CD8-positive, alpha-beta T cell (primary cell): ENCODE measurements at places on chromosomes 13 and 19.
A peak's percentile ranks its signal among the peaks of the same experiment; 100 is the strongest.

GRCh38 chr19:10316229-10317044 lies 622 bp upstream of the FDX2 start:
- no peak for DNase-seq

- no peak for DNase-seq
These were observed 251.4 kb downstream of the VWA8 start for GRCh38 chr13:41709511-41709910.

GRCh38 chr13:22690756-22691155 lies 490.0 kb upstream of the SGCG start:
- DNase-seq = no peak

DNA sequence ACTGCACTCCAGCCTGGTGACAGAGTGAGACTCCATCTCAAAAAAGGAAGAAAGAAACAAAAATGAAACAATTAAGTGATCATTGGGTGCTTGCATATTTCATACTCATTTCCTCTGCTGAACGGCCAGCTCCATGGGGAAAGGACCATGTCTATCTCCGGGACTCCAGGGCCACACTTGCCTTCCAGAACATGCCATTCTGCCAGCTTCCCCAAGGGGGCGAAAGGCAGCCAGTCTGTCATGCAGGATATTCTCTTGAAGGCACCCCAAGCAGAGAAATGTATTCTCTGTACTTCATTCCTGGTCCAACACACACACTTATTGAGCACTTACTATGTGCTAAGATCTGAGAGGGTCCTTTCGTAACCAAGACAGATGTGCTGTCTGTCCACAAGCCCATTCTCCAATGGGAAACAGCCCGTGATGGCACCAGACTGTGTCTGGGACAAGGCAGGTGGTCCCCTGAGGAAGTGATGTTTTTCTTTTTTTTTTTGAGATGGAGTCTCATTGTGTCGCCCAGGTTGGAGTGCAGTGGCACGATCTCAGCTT lies 10.2 kb upstream of the CARM1 start:
- peak; percentile 27 for DNase-seq

DNA sequence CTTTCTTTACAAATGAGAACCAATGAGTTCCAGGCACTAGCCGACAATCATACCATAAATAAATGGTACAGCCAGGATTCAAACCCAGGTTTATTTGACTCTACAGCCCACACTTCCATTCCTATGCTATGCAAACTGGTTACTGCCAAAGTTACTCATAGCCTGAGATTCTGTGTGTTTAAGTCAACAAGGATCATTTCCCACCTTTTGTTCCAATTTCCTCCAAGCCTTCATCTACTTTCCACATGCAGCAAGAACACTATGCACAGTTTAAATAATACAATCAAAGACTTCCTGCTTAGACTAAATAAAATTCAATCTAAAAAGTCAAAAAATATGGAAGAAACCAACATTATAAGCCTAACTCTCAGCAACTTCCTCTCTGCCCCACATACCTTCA lies 59.2 kb upstream of the KLF12 start:
- DNase-seq = no peak

DNA sequence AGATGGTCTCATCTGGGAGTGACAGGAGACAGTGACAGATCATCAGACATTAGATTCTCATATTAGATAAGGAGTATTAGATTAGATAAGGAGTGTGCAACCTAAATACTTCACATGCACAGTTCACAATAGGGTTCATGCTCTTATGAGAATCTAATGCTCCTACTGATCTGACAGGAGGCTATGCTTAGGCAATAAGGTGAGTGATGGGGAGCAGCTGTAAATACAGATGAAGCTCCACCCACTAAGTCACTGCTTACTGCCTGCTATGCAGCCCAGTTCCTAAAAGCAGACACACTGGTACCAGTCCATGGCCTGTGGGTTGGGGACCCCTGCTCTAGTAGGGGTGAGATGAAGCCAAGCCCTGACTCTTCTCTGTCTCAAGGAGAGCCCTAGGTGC lies 10.0 kb upstream of the IGFL3 start:
- no peak for DNase-seq

DNA sequence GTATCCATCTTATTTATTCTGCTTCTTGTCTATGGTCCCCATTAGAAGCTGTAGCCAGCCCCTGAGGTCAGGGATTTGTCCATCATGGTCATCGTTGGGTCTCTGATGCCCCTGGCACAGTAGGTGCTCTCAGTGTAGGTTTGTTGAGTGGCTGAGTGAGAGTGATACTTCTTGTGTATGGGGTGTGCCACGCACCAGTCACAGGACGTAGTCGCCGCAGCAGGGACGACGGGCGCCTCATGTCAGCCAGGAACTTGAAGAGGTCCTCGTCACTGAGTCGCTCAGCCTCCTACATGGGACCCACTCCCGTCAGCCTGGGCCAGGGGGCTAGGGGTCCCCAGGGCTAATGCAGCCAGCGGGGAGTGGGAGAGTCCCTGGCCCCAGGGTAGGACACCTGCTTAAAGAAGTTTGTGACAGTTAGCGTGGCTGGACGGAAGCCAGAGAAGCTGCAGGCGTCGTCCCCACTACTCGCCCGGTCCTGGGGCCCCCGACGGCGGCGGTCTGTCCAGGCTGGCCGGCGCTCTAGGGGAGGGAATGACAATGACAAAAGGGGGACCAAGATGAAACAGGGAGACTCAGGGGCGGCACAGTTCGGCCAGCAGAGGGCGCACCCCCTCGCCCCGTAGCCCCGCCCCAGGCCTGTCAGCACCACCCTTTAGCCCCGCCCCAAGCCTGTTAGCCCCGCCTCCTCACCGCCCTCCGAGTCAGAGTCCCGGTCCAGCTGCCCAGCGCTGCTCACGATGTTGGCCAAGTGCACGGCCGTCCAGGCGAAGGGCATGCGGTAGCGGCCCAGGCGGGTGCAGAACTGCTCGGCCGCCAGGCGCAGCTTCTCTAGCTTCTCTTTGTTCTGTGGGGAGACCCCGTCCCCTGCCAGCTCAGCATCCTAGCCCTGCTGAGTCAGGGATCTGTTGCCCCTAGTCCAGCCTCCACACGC lies 3.7 kb downstream of the ANGPTL8 start:
- peak; percentile 78 for DNase-seq

DNA sequence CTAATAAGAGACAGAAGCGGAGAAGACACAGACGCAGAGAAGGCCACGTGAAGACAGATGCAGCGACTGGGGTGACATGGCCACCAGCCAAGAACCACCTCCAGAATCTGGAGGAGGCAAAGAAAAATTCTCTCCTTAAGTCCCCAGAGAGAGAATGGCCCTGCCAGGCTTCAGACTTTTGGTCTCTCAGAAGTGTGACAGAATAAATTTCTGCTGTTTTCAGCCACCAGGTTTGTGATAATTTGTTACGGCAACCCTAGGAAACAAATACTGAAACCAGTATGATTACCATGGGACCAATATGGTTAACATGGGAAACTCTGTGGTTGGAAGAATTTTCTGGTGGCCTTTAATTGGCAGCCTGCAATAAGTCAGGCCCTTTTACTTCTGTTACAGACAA lies 63.9 kb upstream of the DOCK9 start:
- DNase-seq = no peak

DNA sequence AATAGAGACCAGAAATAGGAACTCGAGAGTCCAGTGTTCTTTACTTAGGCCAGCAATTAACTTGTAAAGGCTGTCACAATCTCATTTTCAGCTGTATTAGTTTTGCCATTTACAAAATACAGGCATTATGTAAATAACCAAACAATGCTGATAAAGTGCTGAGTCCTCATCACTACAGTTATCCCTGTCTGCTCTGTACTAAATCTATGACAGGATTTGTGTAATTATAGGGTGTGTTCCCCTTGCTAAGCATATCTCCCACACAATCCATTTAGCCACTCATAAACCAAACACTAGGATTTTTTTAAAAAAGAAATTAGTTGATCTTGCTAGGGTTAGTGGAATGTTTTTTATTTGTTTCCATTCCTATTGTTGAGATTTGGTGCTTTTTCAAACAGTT lies 23.2 kb downstream of the PDX1 start:
- no peak for DNase-seq

- no peak for DNase-seq
These were observed 1.9 kb downstream of the ISYNA1 start for GRCh38 chr19:18435842-18436670.

GRCh38 chr19:14494411-14494810 lies 1.5 kb downstream of the GIPC1 start:
- DNase-seq = no peak

GRCh38 chr19:35712567-35713505 lies 5.0 kb upstream of the KMT2B start:
- peak; percentile 52 for DNase-seq

DNA sequence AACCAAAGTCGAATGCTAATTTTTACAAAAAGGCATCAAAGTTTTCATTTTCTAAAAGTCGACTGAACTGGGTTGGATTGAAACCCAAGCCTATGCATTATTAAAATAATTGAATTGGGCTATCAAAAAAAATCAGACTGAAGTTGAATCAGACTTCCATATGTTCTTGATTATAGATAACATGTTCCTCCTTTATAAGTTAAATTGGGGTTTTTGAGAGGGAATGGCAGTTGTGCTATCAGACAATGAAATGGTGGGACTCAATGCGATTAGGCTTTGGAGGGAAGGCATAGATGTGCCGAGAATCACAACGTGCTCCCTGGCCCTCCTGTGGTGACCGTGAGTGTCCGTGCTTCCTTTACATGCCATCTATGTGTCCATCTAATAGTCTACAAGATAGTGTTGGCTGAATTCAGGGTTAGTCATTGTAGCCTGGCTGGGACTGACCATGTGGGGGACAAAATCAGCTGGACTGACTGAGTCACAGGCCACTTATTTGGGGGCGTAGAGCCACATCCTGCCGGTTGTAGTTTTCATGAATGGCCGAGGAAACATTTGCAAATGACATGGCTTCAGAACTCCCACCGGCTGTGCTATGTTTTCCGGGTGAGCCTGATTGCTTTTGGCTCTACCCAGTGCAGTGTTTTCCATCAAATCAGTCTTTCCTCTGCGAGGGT lies 37.1 kb upstream of the OLFM4 start:
- no peak for DNase-seq

DNA sequence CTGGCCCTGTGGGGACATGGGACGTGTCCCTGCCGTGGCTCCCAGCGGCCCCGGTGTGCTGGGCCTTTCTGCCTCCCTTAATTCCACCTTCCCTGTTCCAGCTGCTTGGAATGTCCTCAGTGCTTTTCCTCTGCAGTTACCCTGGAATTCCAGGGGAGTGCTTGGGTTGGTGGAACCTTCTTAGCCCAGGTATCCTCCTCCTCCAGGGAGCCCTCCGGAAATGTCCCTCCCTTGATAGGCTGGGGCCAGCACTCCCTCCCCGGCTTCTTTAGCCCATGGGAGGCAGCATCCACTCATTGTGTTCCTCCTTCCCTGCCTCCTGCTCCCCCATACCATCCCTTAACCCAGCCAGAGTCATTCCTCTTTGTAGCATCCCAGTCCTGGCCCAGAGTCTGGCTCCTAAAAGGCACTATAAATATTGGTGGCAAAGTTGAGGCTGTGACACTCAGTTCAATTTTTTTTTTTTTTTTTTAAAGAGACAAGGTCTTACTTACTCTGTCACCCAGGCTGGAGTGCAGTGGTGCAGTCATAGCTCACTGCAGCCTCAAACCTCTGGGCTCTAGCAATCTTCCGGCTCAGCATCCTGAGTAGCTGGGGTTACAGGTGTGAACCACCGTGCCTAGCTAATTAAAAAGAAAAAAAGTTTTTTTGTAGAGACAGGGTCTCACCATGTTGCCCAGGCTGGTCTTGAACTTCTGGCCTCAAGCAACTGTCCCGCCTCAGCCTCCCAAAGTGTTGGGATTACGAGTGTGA lies 13.7 kb upstream of the SLC7A10 start:
- no peak for DNase-seq

DNA sequence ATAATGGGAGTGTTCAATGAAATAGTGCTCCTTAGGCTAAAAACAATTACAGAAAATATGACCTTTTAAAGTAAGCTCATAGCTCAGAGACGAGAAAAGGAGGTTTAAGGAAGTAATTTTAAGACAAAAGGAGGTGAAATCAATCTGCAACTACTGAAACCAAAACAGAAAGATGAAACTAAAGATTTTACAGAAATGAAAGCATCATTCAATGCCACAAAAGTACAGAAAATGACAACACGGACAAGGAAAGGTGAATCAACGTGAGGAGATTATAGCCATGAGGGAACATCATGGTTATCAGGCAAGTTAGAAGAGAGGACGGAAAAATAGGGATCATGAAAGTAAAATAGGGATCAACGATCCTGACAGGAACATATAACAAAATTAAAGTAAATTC lies 745.2 kb downstream of the PCDH17 start:
- DNase-seq = no peak

DNA sequence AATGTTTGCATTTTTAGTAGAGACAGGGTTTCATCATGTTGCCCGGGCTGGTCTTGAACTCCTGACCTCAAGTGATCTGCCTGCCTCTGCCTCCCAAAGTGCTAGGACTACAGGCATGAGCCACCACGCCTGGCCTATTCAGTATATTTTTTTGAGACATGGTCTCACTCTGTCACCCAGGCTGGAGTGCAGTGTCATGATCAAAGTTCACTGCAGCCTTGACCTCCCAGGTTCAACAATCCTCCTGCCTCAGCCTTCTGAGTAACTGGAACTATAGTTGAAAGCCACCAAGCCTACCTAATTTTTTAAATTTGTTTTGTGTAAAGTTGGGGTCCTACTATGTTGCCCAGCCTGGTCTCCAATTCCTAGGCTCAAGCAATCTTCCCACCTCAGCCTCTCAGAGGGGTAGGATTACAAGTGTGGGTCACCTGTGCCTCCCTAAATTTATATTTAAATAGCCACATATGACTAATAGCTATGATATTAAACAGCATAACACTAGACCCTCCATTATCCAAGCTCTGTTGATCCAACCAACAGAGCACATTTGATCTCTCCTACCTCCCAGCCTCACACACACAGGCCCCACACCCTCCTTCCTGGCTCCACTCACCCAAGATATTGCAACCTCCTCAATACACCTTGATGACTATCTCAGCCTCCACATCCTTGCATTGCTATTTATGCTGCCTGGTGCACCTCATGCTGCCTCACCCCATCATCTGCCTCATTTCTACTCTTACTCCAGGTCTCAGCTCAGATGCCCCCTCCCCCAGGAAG lies 2.1 kb upstream of the CEACAM19 start:
- DNase-seq = no peak

DNA sequence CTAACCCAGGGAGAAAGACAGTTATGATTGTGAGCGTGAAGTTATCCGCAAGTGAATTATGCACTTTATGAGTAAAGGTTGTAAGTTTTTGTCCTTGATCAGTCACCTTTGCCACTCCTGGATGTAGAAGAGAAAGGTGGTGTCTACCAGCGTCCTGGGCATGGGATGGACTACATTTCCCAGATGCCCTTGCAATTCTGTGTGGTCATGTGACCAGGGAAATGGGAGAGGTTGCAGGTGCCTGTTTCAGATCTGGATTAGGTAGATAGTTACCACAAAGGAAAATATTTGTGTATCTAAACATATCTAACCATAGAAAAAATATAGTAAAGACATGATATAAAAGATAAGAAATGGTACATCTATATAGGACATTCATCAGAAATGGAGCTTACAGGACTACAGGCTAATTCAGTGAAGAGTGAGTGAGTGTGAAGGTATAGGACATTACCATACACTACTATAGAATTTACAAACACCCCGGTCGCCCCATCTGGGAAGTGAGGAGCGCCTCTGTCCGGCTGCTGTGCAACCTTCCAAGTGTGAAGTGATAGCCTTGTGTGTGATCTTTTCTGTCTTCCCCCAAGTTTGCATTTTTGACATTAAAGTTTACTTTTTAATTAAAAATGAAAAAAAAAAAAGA lies 51.6 kb upstream of the CACNA1A start:
- DNase-seq = no peak
